SJSA1 (cell line): ENCODE measurements at places on chromosomes 3 and 15. TPM values are rescaled to one million over a fixed set of nuclear protein-coding genes. Genes with fewer than 3 reads are reported as not detected.

Gene FSTL1
- 1,346 and 1,532 TPM in 2 replicates for total RNA-seq

- DNase-seq, result no peak
Measured at GRCh38 chr3:104133630-104134029, 1233.1 kb upstream of the ALCAM start.

DNA sequence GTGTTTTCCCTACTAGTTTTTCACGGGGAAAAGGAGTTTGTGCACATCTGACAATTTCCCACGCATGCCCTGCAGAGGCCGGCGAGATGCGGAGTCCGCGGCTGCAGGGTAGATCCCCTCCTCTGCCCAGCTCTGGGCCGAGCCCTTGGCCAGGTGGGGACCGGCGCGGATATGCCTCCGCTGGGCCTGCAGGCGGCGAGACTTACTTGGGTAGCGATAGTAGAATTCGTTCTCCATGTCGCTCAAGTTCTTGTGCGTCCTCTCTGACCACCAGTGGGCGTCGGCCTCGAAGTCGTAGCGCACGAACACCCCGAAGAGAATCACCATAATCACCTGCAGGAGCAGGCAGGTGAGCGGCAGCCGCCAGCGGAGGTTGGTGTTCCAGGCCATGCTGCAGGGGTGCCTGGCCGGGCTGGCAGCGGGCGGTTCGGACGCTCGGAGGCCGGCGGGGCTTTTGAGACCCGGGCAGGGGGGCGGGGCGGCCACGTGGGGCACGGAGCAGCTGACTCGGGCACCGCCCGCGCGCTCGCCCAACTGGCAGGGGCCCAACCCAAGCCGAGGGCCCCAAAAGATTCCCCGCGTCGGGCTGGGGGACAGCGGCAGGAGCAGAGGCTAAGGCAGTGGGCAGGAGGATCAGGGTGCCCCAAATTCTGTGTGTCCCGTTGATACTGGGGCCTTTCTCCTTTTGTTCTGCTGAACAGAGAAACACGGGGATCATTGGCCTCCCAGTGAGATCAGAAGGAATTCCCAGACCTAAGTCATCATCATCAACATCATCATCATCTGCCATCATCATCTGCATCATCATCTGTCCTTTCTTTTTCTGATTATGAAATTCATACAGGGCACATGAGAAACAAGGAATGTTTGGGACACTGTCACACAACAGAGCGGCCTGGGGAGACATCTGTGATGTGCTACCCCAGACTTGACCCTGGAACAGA lies at the start of gene RHCG:
Gene RHCG (minus strand): TSS at position 429 of the 944 bp plus-strand sequence. CDS start 39 bp downstream, at position 390.
- no peak for DNase-seq

Gene ZFYVE19
- 33.8 and 39.2 TPM in 2 replicates for total RNA-seq
